ENCODE measurements at places on chromosomes 6 and 20.
A peak's percentile ranks its signal among the peaks of the same experiment; 100 is the strongest.

- H3K27me3 ChIP-seq, result peaks cover 4% of the 10 kb centered on the region
- peaks cover 7% of the 10 kb centered on the region for H3K4me1 ChIP-seq
- no peak overlapping the region for H3K4me3 ChIP-seq
- H3K36me3 ChIP-seq, result no peaks in the 10 kb centered on the region
Observed at GRCh38 chr6:109488001-109488400, 5.0 kb upstream of the ZBTB24 start.

DNA sequence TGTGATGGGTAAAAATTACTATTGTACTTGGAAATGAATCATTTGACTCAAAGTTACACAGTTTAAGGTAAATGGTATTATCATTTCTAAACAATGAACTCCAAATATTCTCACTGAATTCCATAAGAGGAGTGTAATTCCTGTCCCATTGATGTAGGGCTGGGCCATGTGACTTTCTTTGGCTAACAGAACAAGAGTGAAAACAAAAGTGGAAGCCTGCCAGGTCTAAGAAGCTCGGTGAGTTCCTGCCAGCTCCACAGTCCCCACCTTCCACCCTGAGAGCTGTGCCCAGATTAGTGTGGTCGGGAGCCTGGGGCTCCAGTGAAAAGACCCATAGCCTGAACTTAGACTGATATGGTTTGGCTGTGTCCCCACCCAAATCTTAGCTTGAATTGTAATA, 24.6 kb downstream of the TBXT start:
- H3K4me3 ChIP-seq, result no peak overlapping the region
- H3K4me1 ChIP-seq, result no peaks in the 10 kb centered on the region
- H3K27me3 ChIP-seq, result peaks cover 70% of the 10 kb centered on the region
- no peak for DNase-seq
- H3K36me3 ChIP-seq, result no peaks in the 10 kb centered on the region

DNA sequence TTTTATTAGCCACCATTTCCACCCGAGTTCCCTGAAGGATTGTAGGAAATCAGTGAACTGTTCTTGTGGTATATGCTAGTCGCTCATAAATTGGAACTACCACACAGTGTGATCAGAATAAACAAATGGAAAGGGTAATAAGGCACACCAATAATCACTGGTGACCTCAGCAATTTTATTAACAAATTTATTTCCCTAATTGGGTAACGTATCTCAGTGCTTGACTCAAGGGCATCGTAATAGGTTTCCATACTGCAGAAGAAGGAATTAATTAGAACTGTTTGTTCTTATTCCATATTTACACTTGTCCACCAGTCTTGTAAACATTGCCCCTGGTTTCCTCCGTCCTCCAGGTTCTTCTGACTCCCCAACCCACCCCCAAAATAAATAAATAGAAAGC, 10.0 kb upstream of the UQCC2 start:
- H3K36me3 ChIP-seq, result no peaks in the 10 kb centered on the region
- DNase-seq, result no peak
- peaks cover 28% of the 10 kb centered on the region for H3K27me3 ChIP-seq
- no peak overlapping the region for H3K4me3 ChIP-seq

DNA sequence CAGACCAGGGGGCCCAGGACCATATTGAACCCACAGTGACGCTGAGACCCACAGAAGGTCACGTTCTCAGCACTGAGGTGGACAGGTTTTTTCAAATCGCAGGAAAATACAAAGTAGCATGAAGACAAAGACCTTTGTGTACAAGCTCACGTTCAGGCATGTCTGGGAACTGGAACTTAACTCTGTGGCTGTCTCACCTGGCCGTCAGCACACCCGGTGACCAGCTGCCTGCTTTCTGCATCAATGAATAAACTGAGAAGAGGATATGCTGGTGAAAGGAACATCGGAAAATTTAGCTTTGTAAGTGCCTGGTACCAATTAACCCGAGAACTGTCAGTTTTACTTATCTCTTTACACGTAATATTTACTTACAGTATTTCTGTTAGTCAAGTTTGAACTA, 36.5 kb downstream of the WDR27 start:
- no peak overlapping the region for H3K4me3 ChIP-seq
- H3K27me3 ChIP-seq, result no peaks in the 10 kb centered on the region
- DNase-seq, result no peak
- no peaks in the 10 kb centered on the region for H3K4me1 ChIP-seq
- peak overlapping the region; percentile 39 for H3K27ac ChIP-seq

DNA sequence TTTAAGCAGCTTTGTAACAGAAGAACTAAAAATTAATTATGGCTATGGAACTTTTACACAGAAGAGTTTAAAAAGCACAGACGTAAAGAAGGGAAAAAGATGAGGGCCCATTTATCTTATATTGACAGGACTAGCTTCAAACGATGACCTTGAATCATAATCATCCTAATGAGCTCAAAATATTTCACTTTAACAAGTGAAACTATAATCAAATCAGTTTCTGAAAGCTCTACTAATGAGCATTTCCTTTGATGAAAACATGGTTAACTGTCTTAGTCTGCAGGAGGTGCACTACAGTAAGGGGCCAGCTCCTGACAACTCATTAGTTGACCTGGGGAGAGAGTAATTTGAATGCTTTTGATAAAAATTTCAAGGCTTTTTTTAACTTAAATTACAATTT, 228.0 kb upstream of the DEFB112 start:
- H3K27ac ChIP-seq, result no peak overlapping the region
- no peaks in the 10 kb centered on the region for H3K36me3 ChIP-seq
- H3K4me3 ChIP-seq, result no peak overlapping the region
- peaks cover 2% of the 10 kb centered on the region for H3K27me3 ChIP-seq

DNA sequence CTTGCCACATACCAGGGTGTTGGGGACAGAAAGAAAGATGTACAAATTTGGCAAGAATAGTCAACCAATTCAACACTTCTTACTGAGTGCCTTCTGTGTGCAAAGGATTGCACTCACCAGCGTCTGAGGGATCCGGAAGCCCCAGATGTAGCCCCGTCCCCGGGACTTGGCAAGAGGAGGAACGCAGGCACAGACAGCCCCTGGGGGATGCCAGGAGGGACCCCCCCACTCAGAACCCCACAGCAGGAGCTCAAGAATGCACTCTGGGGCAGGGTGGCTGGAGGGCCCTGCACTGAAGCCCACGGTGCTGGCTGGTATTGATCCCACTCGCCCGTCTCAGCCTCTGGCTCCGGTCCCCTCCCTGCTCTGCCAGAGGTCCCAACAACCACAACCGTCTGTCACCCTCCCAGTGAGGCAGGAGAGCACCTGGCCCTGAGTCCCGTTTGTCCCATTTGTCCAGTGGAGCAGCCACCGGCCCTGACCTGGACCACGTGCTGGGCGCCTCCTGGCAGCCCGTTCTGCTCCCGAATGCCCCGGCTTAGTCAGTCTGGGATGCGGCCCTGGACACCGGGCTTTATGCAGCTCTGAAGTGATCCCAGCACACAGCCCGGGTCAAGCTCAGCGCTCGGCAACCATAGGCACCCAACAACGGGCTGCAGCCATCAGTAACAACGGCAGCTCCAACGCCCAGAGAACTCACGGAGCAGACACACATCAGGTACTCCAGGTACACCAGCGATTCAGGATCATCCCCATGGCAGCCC, 128.7 kb downstream of the DLL1 start:
- no peaks in the 10 kb centered on the region for H3K36me3 ChIP-seq
- H3K27ac ChIP-seq, result no peak overlapping the region
- H3K4me1 ChIP-seq, result no peaks in the 10 kb centered on the region
- H3K27me3 ChIP-seq, result peaks cover 5% of the 10 kb centered on the region
- H3K4me3 ChIP-seq, result no peak overlapping the region

DNA sequence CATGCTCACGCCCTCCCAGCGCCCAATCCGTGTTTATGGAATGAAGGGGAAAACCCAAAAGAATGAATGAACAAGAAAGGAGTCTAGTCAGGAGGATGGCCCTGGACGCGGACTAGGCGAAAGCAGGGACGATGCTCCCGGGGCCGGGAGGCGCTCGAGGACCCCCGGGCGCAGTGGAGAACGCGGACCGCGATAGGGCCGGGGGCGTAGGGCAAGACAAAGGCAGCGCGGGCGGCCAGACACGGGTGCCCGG, 758 bp downstream of the GCLC start:
- H3K27me3 ChIP-seq, result peaks cover 11% of the 10 kb centered on the region
- H3K4me1 ChIP-seq, result peaks cover 38% of the 10 kb centered on the region
- H3K36me3 ChIP-seq, result no peaks in the 10 kb centered on the region
- H3K4me3 ChIP-seq, result peak overlapping the region; percentile 94

DNA sequence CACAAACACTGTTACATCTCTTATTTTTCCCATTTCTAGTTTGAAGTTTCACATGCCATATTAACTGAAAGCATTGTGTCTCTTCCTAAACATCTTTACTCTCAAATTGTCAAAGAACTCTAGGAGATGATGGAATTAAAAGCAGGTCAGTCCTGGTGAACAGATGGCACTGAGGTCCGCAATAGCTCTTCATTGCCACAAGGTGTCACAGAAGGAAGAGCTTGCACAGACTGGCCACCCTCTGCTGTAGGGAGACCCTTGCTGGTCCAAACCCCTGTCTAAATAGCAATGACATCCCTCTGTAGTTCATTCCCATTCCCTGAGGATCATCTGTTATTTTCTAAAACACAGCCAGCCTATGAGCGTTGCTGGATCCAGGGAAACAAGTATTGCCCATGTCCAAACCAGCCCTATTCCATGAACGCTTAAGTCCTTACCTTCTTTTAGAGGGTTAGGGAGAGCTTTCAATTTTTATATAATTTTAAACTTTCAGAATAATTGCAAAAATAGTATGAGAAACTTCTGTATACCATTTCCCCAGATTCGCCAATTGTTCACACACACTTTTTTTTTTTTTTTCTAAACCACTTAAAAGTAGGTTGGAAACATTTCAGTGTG, 10.1 kb upstream of the HDAC2 start:
- H3K27ac ChIP-seq, result no peak overlapping the region
- DNase-seq, result no peak
- H3K27me3 ChIP-seq, result no peaks in the 10 kb centered on the region
- peaks cover 3% of the 10 kb centered on the region for H3K36me3 ChIP-seq
- no peaks in the 10 kb centered on the region for H3K4me1 ChIP-seq
- H3K4me3 ChIP-seq, result no peak overlapping the region

GRCh38 chr6:168137024-168137423, 58.0 kb upstream of the FRMD1 start:
- no peaks in the 10 kb centered on the region for H3K36me3 ChIP-seq
- H3K27ac ChIP-seq, result no peak overlapping the region
- DNase-seq, result no peak

GRCh38 chr20:48953653-48954052, 32.1 kb downstream of the ARFGEF2 start:
- peaks cover 37% of the 10 kb centered on the region for H3K36me3 ChIP-seq
- no peaks in the 10 kb centered on the region for H3K4me1 ChIP-seq
- H3K27ac ChIP-seq, result no peak overlapping the region
- H3K4me3 ChIP-seq, result no peak overlapping the region

GRCh38 chr6:112253498-112253840, 898 bp downstream of the LAMA4 start:
- peak overlapping the region; percentile 90 for H3K27ac ChIP-seq
- no peaks in the 10 kb centered on the region for H3K36me3 ChIP-seq
- H3K27me3 ChIP-seq, result peaks cover 11% of the 10 kb centered on the region

GRCh38 chr6:15065261-15065989, 180.4 kb upstream of the JARID2 start:
- DNase-seq, result no peak
- H3K27ac ChIP-seq, result peak overlapping the region; percentile 73
- no peaks in the 10 kb centered on the region for H3K27me3 ChIP-seq

DNA sequence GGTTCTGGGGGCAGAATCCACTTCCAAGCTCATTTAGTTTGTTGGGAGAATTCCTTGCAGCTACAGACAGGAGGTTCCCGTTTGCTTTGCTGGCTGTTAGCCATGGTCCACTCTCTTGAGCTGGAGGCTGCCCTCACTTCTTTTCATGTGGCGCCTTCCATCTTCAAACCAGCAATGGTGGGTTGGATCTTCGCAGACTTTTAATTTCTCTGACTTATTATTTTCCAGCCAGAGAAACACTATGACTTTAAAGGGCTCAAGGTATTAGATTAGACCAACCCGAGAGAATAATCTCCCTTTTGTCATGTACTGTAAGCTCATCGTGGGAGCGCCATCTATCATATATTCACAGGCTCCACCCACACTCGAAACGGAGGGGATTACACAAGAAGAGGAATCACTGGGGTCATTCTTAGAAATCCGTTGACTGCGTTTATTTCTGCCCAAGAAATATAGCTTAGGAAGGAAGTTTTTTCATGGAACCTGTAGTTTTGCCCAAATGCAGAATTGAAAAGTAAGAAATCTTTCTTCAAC, 38.9 kb downstream of the SAMD5 start:
- no peak overlapping the region for H3K27ac ChIP-seq
- no peaks in the 10 kb centered on the region for H3K27me3 ChIP-seq
- H3K36me3 ChIP-seq, result peaks cover 6% of the 10 kb centered on the region
- H3K4me3 ChIP-seq, result no peak overlapping the region
- DNase-seq, result no peak
- peaks cover 26% of the 10 kb centered on the region for H3K4me1 ChIP-seq

- H3K4me1 ChIP-seq, result peaks cover 8% of the 10 kb centered on the region
- H3K36me3 ChIP-seq, result no peaks in the 10 kb centered on the region
- H3K27me3 ChIP-seq, result peaks cover 33% of the 10 kb centered on the region
- H3K27ac ChIP-seq, result no peak overlapping the region
Observed at GRCh38 chr6:14867802-14868201, 378.1 kb upstream of the JARID2 start.

DNA sequence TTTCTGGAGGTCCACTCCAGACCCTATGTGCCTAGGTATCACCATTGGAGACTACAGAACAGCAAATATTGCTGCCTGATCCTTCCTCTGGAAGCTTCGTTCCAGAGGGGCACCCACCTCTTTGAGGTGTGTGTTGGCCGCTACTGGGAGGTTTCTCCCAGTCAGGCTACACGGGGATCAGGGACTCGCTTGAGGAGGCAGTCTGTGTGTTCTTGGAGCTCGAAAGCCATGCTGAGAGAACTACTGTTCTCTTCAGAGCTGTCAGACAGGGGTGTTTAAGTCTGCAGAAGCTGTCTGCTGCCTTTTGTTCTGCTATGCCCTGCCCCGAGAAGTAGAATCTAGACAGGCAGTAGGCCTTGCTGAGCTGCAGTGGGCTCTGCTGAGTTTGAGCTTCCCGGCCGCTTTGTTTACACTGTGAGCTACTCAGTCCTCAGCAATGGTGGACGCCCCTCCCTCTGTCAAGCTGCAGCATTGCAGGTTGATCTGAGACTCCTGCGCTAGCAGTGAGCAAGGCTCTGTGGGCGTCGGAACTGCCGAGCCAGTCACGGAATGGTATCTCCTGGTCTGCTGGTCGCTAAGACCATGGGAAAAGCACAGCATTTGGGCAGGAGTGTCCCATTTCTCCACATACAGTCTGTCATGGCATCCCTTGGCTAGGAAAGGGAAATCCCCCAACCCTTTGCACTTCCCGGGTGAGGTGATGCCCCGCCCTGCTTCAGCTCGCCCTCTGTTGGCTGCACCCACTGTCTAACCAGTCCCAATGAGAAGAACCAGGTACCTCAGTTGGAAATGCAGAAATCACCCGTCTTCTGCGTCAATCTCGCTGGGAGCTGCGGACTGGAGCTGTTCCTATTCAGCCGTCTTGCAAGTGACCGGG, 32.5 kb upstream of the ASCC3 start:
- DNase-seq, result no peak
- no peak overlapping the region for H3K27ac ChIP-seq
- H3K27me3 ChIP-seq, result peaks cover 3% of the 10 kb centered on the region
- no peaks in the 10 kb centered on the region for H3K36me3 ChIP-seq
- H3K4me3 ChIP-seq, result peak overlapping the region; percentile 64

GRCh38 chr6:124955108-124955856, 7.0 kb upstream of the RNF217 start:
- peaks cover 2% of the 10 kb centered on the region for H3K36me3 ChIP-seq
- DNase-seq, result no peak
- H3K4me1 ChIP-seq, result peaks cover 8% of the 10 kb centered on the region
- H3K27me3 ChIP-seq, result no peaks in the 10 kb centered on the region
- H3K27ac ChIP-seq, result peak overlapping the region; percentile 39

- no peaks in the 10 kb centered on the region for H3K4me1 ChIP-seq
- H3K36me3 ChIP-seq, result no peaks in the 10 kb centered on the region
- H3K27me3 ChIP-seq, result peaks cover 17% of the 10 kb centered on the region
- no peak for DNase-seq
- H3K4me3 ChIP-seq, result no peak overlapping the region
Observed at GRCh38 chr6:14596410-14596809, 478.8 kb downstream of the CD83 start.

All from mesothelial cell of epicardium (in vitro differentiated cells).